Nucleus accumbens (tissue), 56 donors: ENCODE measurements at places on chromosomes 6 and 20.

DNA sequence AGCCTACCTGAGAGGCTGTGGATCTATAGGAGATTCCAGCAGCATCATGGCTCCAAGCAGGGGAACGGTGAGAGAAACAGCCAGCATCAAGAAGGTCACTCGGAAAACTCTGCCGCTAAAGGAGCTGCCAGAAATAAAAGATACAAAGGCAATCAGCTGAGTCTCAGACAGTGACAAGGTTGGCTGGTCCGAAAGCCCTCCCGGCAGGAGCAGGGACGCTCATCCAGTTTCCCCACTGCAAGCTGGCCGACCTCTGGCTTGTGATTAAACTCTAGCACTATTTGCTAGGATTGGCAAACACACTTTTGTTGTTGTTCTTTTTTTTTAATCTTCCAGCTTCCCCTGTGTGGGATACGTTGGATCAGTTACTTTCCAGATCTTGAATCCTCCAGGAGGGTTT, 8.7 kb downstream of the APMAP start:
- no peak for DNase-seq

- no peak for DNase-seq
Measured at GRCh38 chr6:29702519-29703103, 20.6 kb upstream of the HLA-F start.

DNA sequence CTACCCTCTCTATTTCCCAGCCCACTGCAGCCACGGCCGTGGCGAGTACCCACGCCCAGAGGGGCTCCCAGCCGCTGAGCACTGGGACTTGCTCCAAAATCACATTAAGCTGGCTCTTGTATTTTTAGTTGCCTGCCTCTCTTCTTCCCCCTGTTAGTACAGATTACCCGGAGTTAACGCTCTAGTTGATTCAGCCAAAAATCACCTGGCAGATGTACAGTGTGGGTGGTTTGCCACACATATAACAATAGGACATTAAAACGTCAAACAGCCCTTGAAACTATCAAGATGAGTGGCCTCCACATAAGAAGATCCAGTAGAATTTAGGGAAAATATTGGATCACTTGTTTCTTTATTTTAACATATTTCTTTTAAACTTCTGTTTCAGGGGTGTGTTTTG, 268.8 kb upstream of the PRDM1 start:
- no peak for DNase-seq

GRCh38 chr20:23530937-23531567, 37.2 kb downstream of the CST9L start:
- no peak for DNase-seq

DNA sequence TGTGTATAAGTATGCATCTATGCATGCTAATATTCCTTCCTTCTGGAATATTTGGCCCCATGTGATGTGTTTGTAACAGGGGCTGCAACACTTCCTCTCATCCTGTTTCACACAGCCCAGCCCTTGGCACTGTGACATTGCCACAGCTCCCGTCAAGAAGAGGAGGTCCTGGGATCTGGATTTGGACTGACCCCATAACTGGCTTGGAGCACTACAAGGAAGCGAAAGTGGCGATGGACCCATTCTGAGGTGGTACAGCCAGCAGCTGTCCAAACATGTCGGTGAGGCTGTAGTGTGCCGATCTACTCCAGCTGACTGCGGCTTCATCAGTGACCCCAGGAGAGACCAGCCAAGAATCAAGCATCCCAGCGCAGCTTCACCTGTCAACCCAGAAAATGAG, 18.2 kb downstream of the SYNDIG1 start:
- DNase-seq = no peak

GRCh38 chr6:11363881-11364576, 131.6 kb upstream of the NEDD9 start:
- no peak for DNase-seq

DNA sequence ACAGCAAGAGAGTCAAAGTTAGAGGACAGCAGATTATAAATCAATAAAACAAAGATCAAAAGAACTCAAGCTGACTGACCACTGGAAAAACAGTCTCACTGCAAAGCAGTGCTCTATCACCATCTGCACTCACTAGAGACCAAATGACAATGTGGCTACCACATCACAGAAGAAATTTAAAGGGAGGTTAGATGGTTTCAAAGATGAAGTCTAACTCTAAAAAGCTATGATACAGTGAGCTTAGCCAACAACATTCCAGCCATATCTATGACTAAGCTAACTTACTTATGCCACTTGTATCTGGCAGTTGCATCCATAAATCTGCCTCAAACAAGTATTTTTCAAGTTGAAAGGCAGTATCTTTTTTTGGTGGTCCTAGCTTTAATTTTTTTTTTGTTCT, 68.6 kb downstream of the ARHGAP18 start:
- DNase-seq = no peak

GRCh38 chr6:142926494-142927270, 18.3 kb downstream of the HIVEP2 start:
- DNase-seq = peak; percentile 75

GRCh38 chr6:32047855-32048766, 9.9 kb downstream of the CYP21A2 start:
- DNase-seq = peak; percentile 14

GRCh38 chr20:57292611-57293010, 26.2 kb upstream of the BMP7 start:
- no peak for DNase-seq

DNA sequence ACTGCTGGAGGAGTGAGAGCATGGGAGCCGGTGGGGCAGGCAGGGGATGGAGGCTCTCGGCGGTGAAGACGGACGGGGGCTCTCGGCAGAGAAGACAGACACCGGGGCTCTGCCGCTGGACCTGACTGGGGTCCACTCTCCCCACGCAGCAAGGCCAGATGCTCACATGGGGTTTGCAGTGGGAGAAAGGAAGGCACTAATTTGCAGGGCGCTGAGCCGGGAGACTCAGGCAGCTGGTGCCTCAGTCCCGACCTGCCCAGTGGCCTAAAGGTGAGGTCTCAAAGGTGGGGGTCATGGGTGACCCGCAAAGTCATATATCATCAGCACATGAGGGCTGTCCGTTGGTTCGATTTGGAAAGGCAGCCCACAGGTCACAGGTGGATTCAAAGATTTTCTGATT, 187.3 kb downstream of the ERMARD start:
- no peak for DNase-seq
